ENCODE measurements at places on chromosomes 1 and 21. TPM values are rescaled to one million over a fixed set of nuclear protein-coding genes. Genes with fewer than 3 reads are reported as not detected.

DNA sequence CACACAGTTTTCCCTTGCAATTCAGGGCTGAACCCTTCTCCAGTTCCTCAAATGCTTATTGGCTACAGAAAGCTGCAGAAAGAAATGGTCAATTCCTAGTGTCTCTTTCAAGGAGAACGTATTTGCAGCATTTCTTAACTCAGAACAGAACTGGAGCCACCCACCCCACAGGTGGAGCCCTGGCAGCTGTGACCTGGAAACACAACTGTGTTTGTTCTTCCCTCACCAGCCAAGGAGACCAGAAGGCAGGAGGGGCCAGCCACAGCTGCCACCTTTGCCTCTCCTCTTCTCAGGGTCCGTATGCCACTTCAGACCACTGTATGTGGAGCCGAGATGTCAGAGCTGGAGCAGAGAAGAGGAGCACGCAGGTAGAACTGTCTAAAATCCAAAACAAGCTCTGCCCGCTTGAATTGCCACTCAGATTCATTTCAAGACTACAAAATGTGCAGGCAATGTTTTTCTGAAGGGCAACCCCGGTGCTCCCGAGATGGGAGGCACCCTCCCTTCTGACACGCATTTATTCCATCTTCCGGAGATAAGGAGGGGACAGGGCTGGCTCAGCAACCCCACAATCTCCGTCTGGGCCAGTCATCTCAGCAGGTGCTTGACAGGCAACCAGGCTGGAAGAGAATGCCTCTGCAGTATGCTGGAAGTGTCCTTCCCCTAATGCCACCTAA, 16.7 kb downstream of the CD247 start:
- DNase-seq = no peak

- no peak for DNase-seq
Observed at GRCh38 chr1:159092036-159092760, 15.6 kb upstream of the AIM2 start.

- no peak for DNase-seq
Observed at GRCh38 chr1:154403261-154403943, 1.7 kb upstream of the IL6R start.

- peak; percentile 63 for DNase-seq
Observed at GRCh38 chr21:36028127-36029069, 31.9 kb downstream of the SETD4 start.

DNA sequence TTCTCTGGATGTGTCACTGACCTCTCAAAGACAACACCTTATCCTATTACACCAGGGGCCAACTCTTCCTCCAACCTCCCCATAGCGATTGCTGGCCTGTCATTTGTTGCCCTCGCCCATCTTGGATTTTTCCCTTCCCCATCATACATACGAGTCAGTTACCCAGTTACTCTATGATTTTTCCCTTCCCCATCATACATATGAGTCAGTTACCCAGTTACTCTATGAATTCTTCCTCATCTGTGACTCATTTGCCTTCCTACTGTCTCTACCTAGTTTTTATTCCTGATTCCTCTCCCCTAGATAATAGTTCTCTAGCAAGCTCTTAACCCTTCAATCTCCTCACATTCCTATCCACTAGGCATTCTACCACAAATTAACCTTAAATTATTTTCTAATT, 178.8 kb downstream of the NR5A2 start:
- DNase-seq = no peak

- DNase-seq = no peak
Observed at GRCh38 chr1:106880226-106880625, 176.2 kb upstream of the PRMT6 start.

DNA sequence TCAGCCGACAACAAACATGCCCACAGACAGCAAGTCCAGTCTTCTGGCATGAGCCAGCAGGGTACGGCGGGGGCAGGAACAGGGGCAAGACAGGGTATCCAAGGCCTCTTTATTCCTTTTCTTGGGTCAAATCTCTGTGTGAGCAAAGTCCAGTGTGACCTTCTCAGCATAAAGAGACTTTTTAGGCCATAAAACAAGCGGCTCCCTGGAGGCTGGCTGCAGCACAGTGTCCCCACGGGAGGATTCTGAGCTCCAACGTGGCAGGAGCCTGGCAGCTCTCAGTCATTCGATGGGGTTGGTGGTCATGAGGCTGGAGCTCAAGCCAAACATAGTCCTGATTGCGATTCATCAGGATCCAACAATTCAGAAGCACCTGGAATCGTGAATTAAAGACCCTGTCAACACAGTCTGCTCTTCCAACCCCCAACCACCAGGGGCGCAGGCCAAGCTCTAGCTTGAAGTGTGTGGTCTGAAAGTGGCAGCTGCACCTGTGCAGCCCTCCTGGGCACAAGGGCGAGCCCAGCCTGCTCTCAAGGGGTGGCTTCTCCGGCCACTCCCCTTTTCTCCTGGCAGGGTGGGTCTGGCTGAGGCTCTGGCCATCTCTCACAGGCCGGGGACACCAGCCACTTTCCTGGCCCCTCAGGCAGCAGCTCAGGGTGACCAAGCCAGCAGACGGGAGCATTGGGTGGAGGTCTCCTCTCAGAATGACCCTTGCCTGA, 62.1 kb downstream of the SLC66A1 start:
- no peak for DNase-seq

DNA sequence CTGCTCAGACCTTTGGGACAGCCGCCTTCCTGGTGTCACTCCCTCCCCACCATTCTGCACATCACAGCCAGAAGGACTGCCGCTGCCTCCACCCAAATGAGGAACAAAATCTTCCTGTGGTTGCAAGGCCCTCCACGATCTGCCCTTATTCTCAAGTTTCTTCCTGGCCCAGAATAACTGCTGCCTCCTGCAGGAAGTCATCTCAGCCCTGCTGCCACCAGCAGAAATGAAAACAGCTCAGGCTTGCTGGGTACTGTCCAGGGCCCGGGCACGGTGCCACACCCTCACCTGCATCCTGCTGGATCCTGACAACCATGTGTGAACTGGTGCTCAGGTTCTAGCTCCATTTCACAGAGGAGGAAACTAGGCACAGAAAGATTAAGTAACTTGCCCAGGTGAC, 2.8 kb downstream of the CLDN19 start:
- no peak for DNase-seq

- no peak for DNase-seq
Observed at GRCh38 chr1:100219883-100220282, 29.8 kb downstream of the DBT start.

- DNase-seq = no peak
Observed at GRCh38 chr1:202017749-202018467, 7.5 kb downstream of the ELF3 start.

- DNase-seq = peak; percentile 74
Observed at GRCh38 chr1:214548988-214549387, 2.4 kb downstream of the PTPN14 start.

DNA sequence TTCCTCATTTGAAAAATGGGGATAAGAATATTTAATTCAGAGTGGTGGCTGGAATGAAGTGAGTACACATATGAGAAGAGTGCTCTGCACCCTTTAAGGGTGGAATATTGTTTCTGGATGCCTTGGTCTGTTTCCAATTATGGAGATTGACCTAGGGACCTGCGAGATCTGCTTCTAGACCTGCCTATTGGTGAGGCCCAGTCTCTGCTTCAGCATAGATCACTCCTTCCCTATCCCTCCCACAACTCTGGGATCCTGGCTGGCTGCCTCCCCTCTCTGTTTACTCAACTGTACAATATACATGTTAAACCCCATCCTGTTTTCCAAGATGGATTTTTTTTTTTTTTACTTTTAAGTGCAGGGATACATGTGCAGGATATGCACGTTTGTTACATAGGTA, 6.4 kb upstream of the LDLRAD1 start:
- no peak for DNase-seq

- DNase-seq = no peak
Observed at GRCh38 chr21:35482933-35483662, 434.0 kb upstream of the RUNX1 start.

DNA sequence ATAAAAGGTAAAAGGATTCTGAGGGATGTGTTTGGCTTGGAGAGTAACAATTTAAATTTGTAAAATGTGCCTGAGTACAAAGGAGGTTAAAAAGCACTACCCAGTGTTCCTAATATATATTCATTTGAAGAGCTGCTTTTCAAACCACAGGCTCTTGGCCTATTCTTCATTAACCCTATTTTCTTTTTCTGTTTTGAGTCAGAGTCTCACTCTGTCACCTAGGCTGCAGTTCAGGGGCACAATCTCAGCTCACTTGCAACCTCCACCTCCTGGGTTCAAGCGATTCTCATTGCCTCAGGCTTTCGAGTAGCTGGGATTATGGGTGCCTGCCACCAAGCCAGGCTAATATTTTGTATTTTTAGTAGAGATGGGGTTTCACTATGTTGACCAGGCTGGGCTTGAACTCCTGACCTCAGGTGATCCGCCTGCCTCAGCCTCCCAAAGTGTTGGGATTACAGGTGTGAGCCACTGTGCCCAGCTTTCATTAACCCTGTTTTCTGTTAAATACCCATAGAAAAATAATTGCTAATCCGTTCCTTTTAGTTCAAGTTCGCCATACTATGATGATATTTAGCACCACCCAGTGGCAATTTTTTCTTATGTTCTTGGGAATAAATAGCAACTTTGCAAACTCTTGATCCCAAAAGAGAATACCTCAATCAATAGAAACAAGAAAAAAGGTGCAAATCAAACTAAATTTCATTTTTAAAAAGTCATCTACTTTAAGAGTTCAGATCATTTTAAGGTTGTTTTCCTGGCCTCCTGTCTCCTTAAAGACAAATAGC, 30.5 kb downstream of the ZBTB8OS start:
- DNase-seq = no peak

DNA sequence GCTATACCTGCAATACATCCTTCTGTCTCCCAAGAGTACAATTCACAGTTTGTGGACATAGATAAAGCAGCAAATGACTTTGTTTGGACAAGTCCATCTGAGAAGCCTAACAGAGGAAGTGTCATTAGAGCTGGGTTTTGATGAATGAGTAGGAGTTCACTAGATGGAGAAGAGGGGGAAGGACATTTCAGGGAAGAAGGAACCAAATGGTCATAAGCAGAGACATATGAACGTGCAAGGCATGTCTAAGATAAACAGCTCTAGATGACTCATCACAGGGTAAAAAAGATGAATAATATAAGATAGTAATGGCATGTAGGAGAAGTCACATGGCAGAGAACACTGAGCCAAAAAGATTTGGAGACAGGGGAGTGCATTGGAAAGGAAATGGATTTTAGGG, 54.5 kb downstream of the HMGB4 start:
- no peak for DNase-seq

- DNase-seq = no peak
Observed at GRCh38 chr1:173475564-173476196, 1.5 kb upstream of the PRDX6 start.

DNA sequence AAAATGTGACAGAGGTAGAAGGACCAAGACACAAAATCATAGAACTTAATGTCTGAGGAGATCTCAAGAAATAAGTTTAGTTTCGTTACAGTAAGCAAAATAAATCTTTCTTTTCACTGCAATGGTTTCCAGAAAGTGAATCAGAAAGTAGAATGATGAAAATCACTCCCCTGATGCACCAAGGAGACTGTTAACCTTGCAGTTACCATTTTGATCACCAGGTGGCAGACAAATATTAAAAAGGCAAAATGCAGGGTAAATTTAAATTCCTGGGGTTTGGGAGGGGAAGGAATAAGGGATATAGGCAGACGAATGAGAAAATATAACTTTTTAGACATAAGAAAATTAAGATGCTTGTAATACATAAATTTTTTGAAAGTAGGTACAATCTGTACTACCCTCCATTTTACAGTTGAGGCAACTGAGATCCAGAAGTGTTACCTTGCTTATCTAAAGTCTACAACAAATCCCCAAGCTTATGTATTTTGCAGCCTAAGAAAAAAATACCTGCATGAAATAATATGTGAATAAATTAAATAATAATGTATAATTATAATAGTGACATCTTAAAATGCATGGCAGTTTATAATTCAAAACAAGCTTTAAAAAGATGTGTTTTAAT, 253.2 kb downstream of the CRB1 start:
- DNase-seq = no peak

- DNase-seq = no peak
Observed at GRCh38 chr1:86520789-86521521, 25.9 kb upstream of the CLCA4 start.

DNA sequence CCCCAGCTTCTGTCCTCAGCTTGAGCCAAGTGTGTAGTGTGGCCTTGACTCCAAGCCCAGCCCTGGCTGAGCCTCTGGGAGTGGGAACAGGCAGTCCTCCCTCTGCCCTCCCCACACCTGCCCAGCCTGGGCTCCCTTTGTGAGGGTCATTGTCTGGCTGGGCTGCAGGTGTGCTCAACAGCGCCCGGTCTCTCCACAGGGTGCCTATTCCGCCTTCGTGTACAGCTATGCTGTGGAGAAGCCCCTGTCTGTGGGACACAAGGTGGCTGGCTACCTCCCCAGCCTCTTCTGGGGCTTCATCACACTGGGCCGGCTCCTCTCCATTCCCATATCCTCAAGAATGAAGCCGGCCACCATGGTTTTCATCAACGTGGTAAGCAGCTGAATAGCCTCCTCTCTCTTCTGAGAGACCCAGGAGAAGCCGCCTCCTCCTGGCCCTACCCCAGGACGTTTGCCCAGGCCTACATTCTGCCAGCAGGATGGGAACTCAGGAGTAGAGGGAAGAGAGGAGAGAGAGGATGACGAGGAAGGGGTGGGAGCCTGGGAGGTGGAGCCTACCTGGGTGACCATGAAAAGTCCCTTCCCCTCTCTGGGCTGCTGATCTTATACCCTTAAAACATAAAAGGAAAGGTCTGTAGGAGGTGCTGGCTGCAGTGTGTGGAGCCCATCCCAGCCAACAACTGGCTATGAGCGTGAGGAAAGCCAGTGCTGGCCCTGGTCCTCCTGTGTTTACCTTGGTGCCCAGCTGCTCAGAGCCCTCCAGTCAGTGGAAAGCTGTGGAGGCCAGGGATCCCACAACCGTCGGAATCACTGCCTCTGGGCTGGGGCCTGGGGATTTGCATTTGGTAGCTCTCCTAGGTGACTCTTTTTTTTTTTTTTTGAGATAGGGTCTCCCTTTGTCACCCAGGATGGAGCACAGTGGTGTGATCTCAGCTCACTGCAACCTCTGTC, 45.7 kb downstream of the ELK4 start:
- DNase-seq = no peak

- DNase-seq = no peak
Observed at GRCh38 chr1:15618077-15618654, 908 bp downstream of the DDI2 start.

DNA sequence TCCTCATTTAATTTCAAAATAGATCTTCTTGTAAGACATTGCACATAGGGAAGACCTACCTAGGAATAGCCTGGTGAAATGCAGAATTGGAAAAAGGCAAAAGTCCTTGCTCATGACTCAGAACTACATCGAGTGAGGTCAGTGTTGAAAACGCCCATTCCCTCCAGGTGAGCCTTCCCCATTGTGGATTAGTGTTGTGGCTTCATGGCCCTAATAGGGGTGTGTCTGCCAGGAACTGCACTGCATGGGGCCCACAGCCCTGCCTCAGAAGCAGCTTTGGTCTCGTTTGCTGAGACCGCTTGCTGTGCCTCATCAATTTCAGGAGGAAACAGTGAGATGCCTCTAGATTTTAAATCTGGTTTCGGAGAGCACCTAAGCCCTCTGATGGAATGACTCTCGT, 17.0 kb downstream of the TFF3 start:
- no peak for DNase-seq

LAMB3 gene
- polyA plus RNA-seq = 3.7 TPM

NTMT2 gene
- 1.1 TPM for polyA plus RNA-seq

SLC25A33 gene
- polyA plus RNA-seq = 2.9 TPM

OR2L3 gene
- not detected for polyA plus RNA-seq

PEAR1 gene
- 13.7 TPM for polyA plus RNA-seq

EXTL1 gene
- 5.3 TPM for polyA plus RNA-seq

RRP15 gene
- polyA plus RNA-seq = 3.9 TPM

CD58 gene
- 44.3 TPM for polyA plus RNA-seq

APCS gene
- polyA plus RNA-seq = not detected

RPTN gene
- not detected for polyA plus RNA-seq

FUBP1 gene
- 36.4 TPM for polyA plus RNA-seq

GNAT2 gene
- polyA plus RNA-seq = 0.04 TPM

LAMC2 gene
- 1.2 TPM for polyA plus RNA-seq

MTARC1 gene
- 11.7 TPM for polyA plus RNA-seq

SPRR1B gene
- not detected for polyA plus RNA-seq

EPS8L3 gene
- not detected for polyA plus RNA-seq
